LHCN-M2 (cell line): ENCODE measurements at places on chromosomes 1 and 21.
A peak's percentile ranks its signal among the peaks of the same experiment; 100 is the strongest.

- DNase-seq, result no peak
Observed at GRCh38 chr1:219517031-219517430, 95.9 kb downstream of the ZC3H11B start.

GRCh38 chr1:57474137-57474750 is 50.4 kb upstream of the DAB1 start:
- DNase-seq, result no peak

DNA sequence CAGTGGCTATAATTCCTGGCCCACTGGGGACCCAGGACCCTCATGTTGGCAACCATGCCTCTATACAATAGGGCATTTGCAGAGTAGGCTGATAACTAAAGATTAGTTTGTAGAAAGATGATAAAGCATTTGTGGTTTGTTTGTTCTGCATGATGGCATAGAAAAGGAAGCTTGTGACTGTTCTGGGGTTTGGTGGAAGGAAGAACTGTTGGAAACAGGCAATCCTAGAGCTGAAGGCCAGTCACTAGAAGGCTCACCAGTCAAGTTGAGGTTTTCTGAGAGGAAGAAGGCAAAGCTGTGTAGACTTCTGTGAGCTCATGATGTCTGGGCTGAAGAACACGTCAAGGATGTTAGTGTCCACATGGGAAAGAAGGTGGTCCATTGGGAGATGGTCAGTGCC is 140.3 kb upstream of the VANGL1 start:
- DNase-seq, result no peak

DNA sequence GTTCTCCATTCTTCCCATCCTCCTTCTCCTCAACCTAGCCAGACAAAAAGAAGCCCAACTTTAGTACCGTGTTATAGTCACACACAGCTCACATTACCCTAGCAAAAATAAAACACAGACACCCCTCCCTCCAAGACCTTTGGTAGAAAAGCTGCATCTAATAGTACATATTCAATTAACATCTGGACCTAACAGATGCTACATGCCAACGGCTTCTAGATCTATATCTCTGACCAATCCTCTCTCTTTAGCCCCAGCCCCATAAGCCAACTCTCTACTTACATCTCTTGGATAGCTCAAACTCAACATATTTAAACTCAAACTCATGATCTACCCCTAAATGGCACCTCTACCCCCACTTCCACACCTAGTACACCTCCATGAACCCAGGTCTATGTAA is 233.1 kb downstream of the KCNH1 start:
- DNase-seq, result no peak

GRCh38 chr1:36729716-36730510 is 247.2 kb upstream of the CSF3R start:
- DNase-seq, result no peak

- DNase-seq, result peak; percentile 10
Observed at GRCh38 chr21:26572702-26573381, at the start of gene CYYR1. Gene CYYR1 (minus strand): TSS chr21:26573286. CDS start chr21:26572940, 346 bp downstream.

DNA sequence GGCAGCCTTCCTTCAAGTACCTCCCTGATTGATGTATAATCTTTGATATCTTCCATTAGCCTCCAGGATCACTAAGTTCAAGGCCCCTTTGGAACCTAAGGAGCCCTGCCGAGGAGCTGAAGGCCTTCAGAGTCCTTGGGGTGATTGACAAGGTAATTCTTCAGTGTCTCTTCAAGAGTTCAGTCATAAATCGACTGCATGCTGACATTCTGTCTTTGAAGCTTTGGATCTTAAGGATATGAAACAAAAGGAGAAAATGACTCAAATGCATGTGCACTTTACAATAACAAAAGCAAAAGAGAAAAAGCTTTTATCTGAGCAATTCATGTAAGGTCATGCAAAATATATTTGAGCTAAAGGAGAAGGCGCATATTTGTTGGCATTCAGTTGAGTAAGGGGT is 125.3 kb downstream of the RPS6KC1 start:
- no peak for DNase-seq

DNA sequence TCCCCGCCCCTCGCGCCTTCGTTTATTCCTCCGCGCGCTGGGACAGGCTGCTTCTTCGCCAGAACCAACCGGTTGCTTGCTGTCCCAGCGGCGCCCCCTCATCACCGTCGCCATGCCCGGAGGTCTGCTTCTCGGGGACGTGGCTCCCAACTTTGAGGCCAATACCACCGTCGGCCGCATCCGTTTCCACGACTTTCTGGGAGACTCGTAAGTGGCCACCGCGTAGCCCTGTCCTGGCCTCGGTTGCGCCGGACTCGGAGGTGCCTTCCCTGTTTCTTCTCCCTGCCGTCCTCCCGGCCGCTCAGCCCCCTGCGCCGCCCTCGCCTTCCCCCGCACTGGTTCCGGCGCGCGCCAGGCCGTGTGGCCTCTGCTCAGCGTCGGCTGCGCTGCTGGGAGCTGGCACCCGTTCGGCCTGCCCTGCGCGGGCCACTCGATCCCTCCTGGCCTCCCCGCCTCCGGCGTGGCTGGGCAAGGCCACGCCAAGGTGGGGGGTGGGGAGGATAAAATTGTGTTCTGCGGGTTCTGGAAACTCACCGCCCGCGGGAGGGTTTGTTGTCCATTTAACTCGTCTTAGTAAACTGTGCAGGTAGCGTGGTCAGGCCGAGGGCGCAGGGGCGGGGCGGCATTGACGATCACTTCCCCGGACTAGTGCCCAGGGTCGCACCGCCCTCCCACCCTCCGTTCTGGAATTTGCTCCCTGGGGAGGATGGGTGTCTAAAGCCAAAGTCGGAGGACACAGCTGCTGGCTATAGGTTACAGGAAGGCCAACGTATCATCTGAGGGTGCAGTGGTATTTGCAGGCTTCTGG is at the start of gene PRDX6:
TSS of gene PRDX6 (plus strand) at position 50 of the 808 bp plus-strand sequence. CDS start at position 113, 63 bp downstream.
- DNase-seq, result peak; percentile 49

- DNase-seq, result no peak
Observed at GRCh38 chr1:78408192-78408591, 82.6 kb upstream of the PTGFR start.

GRCh38 chr1:200896531-200897196 is 2.0 kb downstream of the INAVA start:
- no peak for DNase-seq

- DNase-seq, result no peak
Observed at GRCh38 chr1:53697721-53698383, 41.1 kb downstream of the GLIS1 start.

DNA sequence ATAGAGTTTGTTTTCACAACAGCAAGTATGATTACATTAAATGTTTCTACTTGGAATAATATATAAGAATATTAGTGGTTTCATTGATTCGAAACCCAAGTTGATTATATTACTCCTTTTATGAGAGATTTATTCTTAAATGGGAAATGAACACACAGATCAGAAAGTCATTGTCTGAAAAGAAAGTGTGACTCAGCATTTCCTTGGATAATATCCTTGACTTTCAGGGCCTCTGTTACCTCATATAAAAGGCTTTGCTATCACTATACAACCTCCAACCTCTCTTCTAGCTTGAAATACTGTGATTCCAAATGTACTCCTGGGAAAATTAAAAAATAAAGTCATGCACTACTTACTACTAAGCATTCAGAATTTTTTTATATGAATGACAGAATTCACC is 295.3 kb upstream of the LYPLAL1 start:
- DNase-seq, result peak; percentile 54

DNA sequence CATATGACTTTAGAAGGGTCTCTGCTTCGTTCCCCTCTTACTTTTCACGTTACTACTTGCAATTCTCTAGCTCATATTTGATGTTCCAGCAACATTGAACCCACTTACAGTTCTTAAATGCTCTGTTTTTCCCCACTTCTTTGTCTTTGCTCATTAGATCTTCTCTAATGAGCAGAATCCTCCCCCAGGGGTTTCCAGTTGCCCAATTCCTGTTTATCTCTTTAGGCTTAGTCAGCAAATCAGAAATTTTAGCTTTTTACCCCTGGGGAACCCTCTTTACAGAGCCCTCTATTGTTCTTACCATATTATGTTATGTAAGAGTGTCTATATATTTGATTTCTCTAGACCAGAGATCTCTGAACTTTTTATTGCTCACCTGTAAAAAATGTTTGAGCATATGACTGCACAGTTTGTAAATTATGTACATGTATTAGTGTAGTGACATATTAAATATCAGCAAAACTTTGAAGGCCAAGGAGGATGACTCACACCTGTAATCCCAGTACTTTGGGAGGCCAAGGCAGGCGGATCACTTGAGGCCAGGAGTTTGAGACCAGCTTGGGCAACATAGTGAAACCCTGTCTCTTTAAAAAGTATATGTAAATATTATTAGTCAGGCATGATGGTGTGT is 71.4 kb downstream of the FNBP1L start:
- DNase-seq, result peak; percentile 57

DNA sequence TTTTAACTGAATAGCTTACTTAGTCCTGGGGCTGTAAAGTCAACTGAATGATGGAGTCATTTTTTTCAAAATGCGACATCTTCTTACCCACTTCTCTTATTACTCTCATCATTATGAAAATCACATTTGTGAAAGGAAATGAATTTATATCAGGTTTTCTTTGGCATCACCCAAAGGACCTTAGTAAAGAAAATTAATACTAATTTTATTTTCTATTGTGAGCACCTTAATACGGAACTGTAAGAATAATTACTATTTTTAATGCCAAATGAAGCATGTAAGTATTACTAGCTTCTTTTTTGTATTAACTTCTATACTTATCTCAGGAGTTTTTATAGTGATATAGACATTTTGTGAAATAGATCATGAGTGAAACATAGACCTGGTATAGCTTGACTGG is 30.9 kb downstream of the PTPRC start:
- DNase-seq, result no peak

DNA sequence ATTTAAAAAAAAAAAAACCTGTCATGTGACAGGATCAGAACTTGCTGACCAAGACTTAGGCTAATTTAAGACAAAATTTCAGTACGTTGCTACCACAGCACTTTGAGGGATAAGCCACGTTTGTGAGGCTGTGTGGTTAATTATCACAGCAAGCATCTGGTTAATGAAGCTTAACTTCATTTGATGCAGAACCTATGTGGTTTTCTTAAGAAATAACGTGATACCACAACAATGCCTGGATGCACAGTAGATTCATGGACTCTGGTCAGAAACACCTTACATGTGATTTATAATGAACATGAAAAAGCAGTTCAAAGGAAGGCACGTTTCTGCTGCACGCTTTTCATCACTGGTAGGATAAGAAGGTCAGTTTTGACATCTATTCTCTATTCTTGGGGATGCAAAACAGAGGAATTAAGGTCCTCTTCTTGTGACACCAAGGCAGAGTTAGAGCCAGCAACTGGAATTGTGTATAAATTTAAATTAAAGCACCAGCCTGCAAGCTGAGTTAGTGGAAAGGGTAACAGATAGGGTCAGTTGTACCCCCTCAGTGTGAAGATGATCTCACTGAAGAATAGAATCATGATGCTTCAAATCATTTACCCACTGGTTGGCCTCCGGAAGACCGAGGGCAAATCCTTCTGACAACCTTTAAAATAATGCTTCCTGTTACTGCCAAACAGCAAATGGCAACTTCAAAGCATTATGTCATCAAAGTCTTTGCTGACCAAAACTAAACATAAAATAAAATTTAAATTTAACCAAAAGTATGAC is 6.0 kb upstream of the KRTAP8-1 start:
- no peak for DNase-seq

- DNase-seq, result no peak
Observed at GRCh38 chr1:228527596-228527995, 40.4 kb downstream of the RNF187 start.

DNA sequence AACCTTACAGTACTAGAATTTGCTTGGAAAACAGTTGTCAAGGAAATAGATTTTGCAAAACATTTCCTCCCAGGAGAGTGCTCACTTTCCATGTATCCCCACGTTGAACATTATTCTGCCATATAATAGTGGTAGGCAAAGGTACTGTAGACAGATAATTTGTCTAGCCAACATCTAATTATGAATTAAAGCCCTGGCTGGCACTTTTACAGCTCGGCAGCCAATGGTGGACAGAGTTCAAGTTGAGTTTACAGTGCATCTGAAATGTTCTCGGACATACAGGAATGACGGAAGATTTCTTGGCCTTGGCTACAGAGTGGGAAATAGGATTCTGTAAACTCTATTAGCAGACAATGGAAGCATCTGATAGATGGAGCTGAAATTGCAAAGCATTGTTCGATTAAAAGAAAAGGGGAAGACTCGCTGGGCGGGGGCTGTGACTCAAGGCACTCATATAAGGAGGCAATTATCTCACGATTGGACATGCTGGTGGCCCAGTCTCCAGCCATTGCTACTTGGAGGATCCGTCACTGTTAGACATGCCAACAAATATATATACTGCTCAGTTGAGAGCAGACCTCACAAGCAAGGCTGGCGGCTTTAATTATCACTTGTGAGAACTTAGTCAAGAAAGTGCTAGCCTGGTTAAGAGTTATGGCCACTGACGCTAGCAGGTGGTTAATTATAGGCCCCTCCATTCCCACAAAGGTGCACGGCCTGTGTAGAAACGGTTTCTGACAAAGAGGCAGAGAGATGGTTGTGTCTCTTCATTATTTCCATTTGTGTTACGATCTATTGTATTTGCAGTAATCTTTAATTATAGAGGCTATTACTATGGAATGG is 48.0 kb downstream of the MAN1C1 start:
- no peak for DNase-seq

DNA sequence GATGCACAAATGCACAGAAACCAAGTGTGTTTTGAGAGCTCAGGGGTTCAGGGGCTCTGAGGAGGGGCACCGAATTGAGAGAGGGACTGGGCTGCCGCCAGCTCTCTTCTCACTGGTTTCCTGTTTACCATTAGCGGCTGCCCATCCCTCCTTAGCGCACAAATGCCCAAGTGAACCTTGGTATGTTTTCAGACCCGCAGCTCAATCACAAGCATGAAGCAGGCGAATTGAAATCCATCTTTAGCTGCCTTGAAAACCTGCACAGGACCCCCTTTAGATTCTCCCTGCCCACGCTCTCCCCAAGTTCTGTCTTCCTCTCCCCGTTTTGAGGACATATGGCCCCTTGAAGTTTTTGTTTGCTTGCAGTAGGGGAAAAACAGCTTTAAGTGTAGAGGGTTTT is 61.1 kb upstream of the ACOT11 start:
- no peak for DNase-seq

- no peak for DNase-seq
Observed at GRCh38 chr1:81921851-81922462, 121.2 kb downstream of the ADGRL2 start.

DNA sequence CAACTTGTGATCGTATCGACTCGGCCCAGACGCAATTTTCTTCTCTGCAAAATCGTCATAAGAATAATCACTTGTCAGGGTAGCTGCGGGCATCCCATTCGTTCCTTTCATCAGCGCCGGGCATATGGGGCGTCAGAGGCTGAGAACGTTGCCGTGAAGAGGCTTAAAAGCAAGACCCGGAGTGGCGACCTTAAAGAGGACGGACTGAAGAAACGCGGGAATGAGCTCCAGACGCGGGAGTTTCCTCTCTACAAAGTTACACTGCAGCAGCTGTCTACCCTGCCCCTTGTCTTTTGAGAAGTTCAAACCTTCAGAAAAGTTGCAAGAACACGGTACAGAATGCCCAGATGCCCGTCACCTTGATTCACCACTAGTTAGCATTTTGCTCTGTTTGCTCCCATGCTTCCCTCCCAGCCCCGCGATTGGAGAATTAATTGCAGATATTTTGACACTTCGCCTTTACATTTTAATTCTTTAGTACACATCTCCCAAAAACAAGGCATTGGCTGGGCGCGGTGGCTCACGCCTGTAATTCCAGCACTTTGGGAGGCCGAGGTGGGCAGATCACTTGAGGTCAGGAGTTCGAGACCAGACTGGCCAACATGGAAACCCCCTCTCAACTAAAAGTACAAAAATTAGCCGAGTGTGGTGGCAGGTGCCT is 967 bp downstream of the CENPS start:
- DNase-seq, result peak; percentile 47

GRCh38 chr1:116075990-116076389 is 35.2 kb upstream of the MAB21L3 start:
- DNase-seq, result no peak

GRCh38 chr1:180230416-180230790 is 339 bp downstream of the LHX4 start:
- no peak for DNase-seq
